ENCODE measurements at places on chromosomes 13 and 19.

DNA sequence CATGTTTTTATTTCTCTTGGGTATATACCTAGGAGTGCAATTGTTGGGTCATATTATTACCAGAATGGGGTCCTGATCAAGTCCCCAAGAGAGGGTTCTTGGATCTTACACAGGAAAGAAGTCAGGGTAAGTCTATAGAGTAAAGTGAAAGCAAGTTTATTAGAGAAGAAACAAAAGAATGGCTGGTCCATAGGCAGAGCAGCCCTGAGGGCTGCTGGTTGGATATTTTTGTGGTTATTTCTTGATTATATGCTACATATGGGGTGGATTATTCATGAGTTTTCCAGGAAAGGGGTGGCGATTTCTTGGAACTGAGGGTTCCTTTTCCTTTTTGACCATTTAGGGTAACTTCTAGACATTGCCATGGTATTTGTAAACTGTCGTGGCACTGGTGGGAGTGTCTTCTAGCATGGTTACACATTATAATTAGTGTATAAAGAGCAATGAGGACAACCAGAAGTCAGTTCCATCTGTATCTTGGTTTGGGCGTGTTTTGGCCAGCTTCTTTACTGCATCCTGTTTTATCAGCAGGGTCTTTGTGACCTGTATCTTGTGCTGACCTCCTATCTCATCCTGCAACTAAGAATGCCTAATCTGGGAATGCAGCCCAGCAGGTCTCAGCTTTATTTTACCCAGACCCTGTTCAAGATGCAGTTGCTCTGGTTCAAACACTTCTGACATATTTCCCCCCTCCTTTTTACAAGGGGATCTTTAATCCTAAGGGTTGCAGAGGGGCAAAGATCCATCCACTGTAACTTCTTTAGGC, 41.1 kb downstream of the CEACAM1 start:
- DNase-seq, result no peak

- peak; percentile 90 for DNase-seq
These were observed 11.8 kb upstream of the CSNK1G2 start for GRCh38 chr19:1929021-1929742.

DNA sequence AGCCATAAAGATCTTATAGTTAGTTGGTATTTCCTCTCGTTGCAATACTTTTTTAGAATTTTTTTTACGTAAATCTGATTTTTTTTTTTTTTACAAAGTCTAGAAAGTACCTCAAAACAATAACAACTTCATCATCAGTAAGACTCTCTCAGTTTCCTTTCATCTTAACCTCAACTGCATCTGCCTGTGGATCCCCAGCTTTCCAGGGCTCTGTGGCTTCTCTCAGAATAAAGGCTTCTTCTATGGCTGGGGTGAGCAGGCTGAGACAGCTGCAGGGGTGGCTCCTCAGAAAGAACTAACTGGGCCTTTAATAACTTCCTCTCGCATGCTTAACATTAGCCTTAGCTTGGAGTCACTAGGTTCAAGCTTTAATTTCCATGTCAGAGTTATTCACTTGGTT, 4.2 kb downstream of the ZNF506 start:
- DNase-seq, result peak; percentile 55

DNA sequence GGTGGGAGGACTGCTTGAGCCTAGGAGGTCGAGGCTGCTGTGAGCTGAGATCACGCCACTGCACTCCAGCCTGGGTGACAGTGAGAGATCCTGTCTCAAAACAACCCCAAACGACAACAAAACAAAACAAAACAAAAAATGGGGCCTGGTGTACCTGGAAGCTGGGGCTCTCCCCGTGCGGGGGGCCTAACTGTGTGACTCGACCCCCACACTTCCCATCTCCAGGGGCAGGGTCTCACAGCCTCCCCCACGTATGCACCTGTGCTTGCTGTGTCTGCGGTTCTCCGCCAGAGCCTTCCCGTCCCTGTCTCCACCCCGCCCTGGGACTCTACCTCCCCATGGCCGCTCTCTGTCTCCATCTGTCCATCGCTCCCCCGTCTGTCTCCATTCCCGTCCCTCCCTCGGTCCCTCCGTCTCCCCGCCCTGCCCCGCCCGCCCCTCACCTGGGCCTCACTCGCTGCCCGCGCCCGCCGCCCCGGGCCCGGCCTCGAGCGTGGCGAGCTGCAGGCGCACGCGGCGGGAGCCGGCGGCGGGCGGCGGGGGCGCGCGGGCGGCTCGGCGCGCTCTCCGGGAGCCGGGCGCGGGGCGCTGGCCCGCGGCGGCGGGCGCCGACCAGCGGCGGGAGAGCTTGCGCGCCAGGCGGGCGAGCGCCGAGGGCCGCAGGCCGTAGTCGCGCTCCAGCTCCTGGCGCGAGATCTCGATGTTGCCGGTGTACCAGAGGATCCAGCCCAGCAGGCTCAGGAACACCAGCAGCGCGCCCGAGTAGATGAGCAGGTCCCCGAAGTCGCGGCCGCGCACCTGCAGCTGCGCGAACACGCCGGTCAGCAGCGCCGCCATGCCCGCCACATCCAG, 587 bp downstream of the TMEM238 start:
- peak; percentile 62 for DNase-seq

- peak; percentile 42 for DNase-seq
These were observed 10.1 kb downstream of the AP2S1 start for GRCh38 chr19:46840498-46840942.

DNA sequence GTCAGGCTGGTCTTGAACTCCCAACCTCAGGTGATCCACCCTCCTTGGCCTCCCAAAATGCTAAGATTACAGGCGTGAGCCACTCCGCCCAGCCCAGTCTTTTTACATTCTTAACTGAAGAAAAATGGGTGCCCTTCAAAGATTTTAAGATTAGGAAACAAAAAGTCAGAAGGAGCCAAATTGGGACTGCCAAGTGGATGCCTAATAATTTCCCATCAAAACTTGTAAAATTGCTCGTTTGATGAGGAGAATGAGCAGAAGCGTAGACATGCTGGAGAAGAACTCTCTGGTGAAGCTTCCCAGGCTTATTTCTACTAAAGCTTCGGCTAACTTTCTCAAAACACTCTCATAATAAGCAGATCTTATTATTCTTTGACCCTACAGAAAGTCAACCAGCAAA, 31.3 kb downstream of the NUMBL start:
- no peak for DNase-seq

DNA sequence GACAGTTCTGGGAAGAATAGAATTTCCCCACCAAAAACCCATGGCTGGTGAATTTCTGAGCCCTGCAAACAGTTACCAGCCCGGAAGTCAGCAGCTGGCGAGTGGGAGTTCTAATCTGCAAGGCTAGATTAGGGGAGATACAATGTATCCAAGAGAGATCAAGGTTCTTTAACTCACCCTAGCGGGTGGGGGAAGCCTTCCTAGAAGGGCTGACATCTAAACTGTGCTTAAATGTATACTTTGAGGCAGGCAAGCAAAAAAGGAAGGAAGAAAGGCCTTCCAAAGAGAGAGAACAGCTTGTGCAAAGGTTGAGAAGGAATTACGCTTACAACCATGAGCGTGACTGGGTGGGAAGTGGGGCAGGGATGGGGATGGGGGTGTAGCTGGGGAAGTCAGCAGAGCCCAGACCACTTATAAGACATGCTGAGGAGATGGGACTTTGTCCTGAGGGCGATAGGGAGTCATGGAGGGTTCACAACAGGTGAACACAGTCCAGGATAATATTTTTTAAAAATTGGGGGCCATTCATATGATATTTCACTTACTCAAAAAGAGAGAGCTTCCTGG, 20.8 kb upstream of the ZNRF4 start:
- DNase-seq, result no peak

GRCh38 chr13:104584481-104584880, 1518.3 kb upstream of the SLC10A2 start:
- DNase-seq, result no peak

DNA sequence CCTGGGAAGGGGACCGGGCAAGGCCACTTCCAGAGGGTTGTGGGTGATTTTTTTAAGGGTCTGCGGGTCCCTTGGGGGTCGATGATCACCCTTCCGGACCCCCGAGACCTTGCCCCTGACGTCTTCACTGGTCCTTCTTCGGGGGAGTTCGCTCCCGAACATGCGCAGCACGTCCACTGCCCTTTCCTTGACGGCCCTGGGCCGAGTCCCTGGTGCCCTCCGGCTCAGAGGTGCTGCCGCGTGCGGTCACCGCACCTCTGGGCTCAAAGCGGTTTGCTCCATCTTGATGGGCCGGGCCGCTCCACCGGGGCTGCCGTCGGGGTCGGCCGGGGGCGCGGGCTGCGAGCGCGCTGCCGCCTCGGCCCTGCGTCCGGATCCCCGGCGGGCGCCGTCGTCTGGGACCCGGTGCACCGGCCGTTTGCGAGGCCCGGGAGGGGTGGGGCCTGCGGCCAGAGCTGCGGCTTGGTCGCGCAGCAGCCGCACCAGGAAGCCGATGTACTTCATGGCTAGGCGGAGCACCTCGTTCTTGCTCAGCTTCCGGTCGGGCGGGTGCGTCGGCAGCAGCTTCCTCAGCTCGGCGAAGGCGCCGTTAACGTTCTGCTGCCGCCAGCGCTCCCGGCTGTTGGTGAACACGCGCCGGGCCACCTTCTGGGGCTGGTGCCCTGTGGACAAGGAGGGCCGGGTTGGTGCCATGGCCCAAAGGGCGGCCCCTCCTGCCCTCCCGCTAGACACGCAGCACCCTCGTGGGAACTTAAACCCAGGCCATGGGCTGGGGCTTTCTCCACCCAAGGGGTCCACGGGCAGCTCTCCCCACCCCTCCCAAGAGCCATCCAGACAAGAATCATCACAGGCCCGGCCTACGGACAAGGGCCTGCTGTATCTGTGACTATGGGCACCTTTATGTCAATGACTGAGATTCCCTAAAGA, 3.3 kb downstream of the LYL1 start:
- peak; percentile 79 for DNase-seq

- peak; percentile 78 for DNase-seq
These were observed 11.8 kb downstream of the PGLS start for GRCh38 chr19:17522988-17523872.

GRCh38 chr19:49222011-49222410, 64.4 kb downstream of the TRPM4 start:
- DNase-seq, result no peak

DNA sequence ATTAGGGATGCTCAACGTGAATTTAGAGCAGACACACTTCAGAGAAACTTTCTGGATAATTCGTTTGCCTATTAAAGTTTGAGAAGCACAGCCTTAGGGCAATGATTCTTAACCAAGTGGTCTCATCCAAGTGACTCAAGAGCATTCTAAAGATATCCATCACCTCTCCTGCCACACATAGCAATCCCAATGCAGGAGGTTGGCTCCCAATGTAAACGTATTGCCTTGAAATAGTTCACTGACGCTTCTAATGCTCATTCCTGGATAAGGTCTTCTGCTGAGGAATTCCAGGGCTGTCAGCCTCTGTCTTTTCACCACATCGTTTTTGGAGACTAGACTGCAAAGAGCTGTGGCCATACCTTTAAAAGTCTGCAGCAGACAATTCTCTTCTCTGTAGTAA, 279.8 kb upstream of the DACH1 start:
- no peak for DNase-seq

- peak; percentile 55 for DNase-seq
These were observed 1.0 kb downstream of the SMIM24 start for GRCh38 chr19:3479177-3479833.

- DNase-seq, result no peak
These were observed 120.1 kb downstream of the DNAJC3 start for GRCh38 chr13:95797016-95797415.

GRCh38 chr13:40064154-40065097, 409.0 kb downstream of the COG6 start:
- DNase-seq, result no peak

GRCh38 chr13:41506312-41506711, 49.0 kb downstream of the RGCC start:
- DNase-seq, result no peak

- DNase-seq, result no peak
These were observed 202.9 kb downstream of the USP12 start for GRCh38 chr13:26968431-26969341.

GRCh38 chr13:94590744-94591143, 5.2 kb downstream of the TGDS start:
- DNase-seq, result no peak
